ENCODE measurements at places on chromosomes 2 and 18.

- DNase-seq: no peak
Observed at GRCh38 chr2:134463699-134464022, 209.8 kb downstream of the MGAT5 start.

GRCh38 chr18:36459786-36460185 lies 162.3 kb downstream of the FHOD3 start:
- no peak for DNase-seq

DNA sequence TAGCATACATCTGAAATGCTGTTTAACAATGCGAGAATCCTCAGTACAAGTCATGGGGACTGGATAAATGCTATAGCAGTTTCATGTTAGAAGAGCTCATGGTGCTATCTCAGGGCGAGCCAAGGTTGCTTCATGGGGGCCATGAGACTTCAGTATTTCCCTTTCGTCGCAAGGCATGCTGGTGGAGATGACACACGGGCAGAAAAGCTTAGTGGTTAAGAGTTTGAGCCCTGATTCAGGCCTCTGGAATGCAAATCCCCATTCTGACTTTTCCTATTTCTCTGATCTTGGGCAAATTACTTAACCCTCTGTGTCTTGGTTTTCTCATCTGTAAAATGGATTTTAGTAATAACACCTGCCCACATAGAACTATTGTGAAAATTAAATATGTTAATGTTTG lies 57.4 kb upstream of the EPHA4 start:
- DNase-seq: no peak

DNA sequence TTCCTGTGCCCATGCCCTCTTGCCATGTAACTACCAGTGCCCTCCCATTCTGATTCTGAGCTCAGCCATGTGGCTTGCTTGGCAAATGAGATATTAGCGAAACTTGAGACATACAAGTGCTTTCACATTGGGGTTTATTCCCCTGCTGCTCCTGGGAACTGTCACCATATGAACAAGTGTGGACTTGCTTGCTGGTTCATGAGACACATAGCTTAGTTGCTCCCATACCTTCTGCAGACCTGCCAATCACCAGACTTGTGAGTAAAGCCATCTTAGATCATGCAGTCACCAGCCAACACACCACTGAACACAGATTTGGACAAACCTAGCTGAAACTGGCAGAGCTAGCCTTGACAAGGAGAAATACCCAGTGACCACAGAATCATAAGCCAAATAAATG lies 155.1 kb downstream of the SS18 start:
- peak; percentile 73 for DNase-seq

- peak; percentile 57 for DNase-seq
Observed at GRCh38 chr18:26655525-26656430, 107.4 kb upstream of the KCTD1 start.

GRCh38 chr2:171208657-171209056 lies 48.0 kb upstream of the TLK1 start:
- no peak for DNase-seq

GRCh38 chr2:184498936-184499335 lies 99.4 kb upstream of the ZNF804A start:
- no peak for DNase-seq

DNA sequence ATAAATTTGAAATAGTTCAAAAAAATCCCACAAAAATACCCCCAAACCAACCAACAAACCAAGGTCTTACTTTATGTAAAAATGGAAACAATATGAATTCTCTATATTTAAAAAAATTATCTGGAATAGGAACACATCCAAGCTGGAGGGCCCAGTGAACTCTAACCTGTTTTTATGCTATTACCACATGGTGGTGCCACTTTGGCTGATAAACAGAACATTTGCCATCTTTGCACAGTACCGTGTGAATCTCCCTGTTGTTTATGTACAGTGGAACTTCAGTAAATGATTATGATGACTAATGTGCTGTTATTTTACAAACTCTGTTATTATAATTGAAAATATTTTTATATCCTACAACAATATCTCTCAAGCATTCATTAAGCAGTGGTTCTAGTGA lies 145.3 kb upstream of the SMAD7 start:
- DNase-seq: no peak

GRCh38 chr18:54824761-54825160 lies 3.5 kb upstream of the RAB27B start:
- DNase-seq: peak; percentile 24

DNA sequence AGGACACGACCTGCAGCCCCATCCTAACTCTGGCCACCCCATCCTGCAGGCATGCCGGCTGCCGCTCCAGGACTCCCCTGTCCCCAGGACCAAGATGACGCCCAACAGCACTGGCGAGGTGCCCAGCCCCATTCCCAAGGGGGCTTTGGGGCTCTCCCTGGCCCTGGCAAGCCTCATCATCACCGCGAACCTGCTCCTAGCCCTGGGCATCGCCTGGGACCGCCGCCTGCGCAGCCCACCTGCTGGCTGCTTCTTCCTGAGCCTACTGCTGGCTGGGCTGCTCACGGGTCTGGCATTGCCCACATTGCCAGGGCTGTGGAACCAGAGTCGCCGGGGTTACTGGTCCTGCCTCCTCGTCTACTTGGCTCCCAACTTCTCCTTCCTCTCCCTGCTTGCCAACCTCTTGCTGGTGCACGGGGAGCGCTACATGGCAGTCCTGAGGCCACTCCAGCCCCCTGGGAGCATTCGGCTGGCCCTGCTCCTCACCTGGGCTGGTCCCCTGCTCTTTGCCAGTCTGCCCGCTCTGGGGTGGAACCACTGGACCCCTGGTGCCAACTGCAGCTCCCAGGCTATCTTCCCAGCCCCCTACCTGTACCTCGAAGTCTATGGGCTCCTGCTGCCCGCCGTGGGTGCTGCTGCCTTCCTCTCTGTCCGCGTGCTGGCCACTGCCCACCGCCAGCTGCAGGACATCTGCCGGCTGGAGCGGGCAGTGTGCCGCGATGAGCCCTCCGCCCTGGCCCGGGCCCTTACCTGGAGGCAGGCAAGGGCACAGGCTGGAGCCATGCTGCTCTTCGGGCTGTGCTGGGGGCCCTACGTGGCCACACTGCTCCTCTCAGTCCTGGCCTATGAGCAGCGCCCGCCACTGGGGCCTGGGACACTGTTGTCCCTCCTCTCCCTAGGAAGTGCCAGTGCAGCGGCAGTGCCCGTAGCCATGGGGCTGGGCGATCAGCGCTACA lies 2.1 kb downstream of the GPBAR1 start:
- no peak for DNase-seq

GRCh38 chr2:177261116-177262060 lies 3.1 kb downstream of the NFE2L2 start:
- no peak for DNase-seq

DNA sequence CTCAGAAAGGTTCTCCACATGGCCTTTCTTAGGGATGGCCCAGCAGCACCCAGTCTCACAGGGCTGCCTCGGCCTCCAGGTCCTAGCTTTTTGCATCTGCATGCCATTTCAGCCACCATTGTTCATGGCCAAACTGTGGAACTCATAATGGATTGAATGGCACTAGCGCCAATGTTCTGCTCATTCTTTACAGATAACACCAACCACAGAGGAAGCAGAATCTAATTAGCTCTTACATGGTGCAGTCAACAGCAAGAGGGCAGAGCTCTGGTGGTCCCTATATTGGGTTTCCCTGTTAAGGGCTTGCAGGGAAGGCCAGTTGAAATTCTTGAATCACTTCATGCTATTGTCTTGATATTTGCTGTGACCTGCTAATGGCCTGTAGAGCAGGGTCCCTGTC lies 45.6 kb downstream of the ARL4C start:
- DNase-seq: no peak

DNA sequence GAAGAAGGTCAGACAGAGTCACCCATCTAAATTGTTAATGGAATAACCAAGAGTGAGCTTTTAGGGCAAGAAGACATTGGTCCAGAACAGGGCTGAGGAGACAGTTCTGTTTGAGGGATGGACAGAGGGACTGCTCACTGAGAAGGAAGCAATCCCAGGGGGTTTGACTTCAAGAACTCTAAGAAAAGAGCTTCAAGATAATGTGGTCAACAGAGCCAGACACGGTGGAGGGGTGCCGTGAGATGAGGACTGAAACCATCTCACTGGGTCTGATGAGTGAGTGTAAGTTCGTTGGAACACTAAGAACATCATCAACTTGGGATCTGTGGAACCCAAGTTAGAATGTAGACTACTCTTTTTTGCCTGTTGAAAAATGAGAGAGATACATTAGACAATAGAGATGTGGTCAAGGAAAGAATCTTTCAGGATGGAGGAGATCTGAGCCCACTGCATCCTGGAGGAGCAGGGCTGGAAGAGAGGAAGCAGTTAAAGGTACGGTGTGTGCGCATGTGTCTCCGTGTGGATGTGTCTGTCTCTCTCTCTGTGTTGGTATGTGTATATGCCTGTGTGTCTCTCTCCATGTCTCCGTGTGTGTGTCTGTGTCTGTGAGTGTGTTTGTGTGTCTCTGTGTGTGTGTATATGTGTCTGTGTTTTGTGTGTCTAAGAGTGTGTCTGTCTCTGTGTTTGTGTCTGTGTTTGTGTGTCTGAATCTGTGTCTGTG lies 172.1 kb downstream of the MYCN start:
- no peak for DNase-seq

DNA sequence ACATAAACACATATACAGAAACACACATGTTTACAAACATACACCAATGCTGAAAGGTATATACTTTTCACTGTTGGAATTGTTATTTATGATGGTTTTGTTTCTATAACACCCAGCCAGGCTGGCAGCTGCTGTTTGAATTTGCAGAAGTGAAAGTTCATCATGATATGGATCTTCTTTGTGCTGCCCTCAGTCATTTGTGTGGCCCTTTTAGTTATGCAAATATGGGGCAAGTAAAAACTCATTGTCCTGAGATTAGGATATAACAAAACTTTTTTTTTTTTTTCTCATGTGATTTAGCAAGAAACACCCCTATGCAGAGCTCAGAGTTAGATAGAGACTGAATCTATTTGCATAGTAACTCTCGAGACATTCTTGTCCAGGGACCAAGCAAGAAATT lies 714.1 kb downstream of the KCNJ3 start:
- DNase-seq: no peak

- no peak for DNase-seq
Observed at GRCh38 chr2:141967980-141968379, 162.8 kb downstream of the LRP1B start.

DNA sequence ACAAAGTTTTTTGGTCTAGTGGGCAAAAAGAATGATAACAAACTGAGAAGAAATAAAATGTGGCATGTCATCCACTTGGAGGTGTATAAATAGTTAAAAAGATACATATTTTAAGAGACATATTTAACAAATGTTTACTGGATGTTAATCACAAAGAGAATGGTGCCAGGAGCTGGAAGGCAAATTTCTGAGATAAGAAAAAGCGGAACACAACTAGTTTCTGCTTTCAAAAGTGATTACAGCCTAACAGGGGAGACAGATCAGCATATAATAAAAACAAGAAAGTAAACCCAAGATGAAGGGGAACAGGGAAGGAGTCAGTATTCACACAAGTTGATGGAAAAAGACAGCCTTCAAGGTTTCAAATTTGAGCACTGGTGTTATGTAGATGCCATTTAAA lies 91.3 kb downstream of the OLA1 start:
- no peak for DNase-seq

- no peak for DNase-seq
Observed at GRCh38 chr2:99777656-99778290, 288.0 kb upstream of the REV1 start.

DNA sequence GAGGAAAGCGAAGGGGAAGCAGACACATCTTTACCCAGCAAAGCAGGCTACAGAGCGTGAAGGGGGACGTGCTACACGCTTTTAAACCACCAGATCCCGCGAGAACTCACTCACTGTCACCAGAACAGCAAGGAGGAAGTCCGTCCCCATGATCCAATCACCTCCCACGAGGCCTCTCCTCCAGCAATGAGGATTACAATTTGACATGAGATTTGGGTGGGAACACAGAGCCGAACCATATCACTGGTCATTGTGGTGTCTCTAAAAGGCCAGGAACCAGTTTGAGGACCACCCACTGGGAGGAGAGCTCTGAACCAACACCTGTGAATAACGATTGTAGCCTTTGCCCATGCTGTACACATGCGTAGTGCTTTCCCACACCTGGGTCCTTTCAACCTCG lies 116.6 kb upstream of the FAM136A start:
- DNase-seq: no peak

DNA sequence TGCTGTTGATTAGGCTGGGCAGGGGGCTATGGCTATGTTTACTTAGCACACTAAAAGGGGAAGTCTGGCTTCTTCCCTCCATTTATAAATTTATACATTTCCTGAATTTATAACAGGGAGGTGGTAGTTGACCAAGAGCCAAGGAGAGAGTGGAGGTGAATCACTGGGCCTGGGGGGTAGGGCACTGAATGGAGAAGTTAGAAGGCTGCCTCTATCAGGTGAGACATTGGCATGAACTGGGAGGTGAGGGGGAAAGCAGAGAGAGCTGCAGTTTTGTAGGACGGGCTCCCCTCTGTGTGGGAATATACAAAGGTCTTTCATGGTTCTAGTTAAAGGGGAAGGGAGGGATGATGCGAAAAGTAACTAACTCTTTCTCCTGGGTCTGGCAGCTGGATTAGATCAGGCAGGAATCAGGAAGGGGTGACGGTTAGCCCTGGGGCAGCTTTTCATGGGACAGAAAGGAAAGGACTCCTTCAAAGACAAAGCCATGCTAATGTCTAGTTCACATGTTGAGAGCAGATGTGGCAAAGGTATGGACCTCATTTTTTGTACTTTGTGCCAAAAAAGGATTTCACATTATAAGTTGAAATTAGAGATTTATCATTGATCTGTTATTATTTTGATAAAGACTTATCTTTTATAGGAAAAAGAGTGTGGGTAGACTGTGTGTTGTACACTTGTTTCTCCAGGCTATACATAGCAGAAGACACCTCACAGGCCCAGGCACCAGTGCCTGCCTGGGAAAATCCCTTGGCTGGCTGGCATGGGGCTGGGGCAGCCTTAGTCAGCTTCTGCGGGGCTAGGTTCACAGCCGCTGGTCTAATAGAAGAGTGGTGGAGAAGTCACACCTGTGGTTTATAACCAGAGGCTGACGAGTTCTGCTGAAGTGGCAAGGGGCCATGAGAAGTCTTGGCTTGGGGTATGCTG lies 158.7 kb downstream of the CLIP4 start:
- no peak for DNase-seq

GRCh38 chr18:62976227-62976626 lies 260.9 kb downstream of the PHLPP1 start:
- DNase-seq: no peak

- DNase-seq: no peak
Observed at GRCh38 chr2:28750316-28751251, 1.0 kb upstream of the PPP1CB start.

DNA sequence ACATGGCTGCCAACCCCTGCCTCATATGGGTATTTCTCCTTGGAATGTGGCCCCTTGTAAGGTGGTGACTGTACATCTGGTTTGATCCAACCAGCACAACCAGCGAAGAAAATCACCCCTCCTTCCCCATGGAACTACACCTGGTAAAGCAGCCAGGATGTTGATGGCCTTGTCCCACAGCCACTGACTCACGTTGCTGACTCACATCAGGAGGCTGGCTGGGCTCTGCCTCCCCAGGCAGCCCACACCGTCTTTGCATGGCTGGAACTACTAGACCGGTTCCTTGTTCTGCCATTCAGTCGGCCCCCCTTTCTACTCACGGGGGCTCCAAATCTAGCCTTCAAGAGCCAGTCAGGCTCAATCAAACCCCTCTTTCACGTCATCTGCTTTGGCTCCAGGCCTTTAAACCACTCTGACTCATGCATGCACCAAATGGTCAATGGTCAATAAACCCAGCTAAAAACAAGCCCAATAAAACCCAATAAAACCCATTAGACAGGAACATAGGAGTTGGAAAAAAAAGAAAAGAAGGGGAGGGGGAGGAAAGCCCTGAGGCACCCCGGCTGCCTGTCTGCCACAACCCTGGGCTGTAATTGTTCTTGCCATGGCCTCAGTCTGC lies 114.8 kb downstream of the PLB1 start:
- DNase-seq: no peak

- no peak for DNase-seq
Observed at GRCh38 chr2:152028182-152028862, 70.5 kb downstream of the CACNB4 start.
